Thymus (tissue), 14 donors: ENCODE measurements at places on chromosomes 4 and X.

DNA sequence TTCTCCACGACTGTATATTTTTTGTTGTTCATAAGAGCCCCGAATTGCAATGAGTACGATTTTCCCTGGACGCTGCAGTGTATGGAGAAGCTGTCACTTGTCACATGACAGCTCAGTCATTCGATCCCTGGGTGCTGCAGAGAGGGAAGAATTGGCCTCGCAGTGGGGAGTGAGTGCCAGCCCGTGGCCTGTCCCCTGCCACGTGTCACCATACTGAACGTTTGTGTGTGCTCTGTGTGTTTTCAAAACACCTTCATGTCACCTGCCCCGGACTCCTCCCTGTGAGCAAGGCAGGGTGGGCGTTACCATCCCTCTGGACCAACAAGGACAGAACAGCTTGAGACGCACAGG lies 77.9 kb downstream of the TBL1X start:
- DNase-seq: no peak

GRCh38 chrX:119614776-119615175 lies 8.6 kb upstream of the NKRF start:
- DNase-seq: no peak

DNA sequence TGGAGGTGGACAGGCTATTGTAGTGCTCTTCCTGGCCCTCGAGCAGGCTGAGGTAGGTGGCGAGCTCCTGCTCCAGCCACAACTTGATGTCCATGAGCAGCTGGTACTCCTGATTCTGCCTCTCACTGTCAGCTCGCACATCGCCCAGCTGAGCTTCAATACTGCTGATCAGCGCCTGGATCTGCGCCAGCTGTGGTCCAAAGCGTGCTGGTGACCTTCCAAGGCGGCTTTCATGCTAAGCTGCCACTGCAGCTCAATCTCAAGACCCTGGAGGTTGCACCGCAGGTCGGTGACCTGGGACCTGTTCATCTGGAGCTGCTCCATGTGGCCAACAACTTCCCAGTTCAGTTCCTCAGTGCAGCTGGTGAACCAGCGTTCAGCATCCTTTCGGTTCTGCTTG lies 31.2 kb downstream of the LRIT3 start:
- DNase-seq: no peak

DNA sequence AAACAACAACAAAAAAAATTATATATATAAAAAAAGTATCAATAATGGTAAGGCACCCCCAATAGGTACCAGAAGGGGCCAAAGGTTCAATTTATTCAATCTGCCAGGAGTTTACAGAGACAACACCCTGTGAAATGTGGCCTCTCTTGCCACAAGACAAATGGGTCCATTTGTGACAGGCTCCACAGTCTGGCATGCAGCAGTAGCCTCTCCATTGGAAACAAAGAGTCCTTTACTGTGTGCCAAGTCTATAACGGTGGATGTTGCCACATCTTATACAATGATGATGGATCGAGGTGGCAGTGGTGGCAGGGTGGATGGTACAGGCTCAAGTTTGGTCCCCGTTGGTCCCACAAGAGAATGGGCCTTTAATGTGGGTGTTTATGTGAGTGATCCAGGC lies 70.1 kb upstream of the SH3RF1 start:
- DNase-seq: no peak

- DNase-seq: no peak
Observed at GRCh38 chrX:44435047-44435446, 91.6 kb upstream of the EFHC2 start.
